ENCODE measurements at places on chromosomes 12 and 14. TPM values are rescaled to one million over a fixed set of nuclear protein-coding genes. Genes with fewer than 3 reads are reported as not detected.

SLC6A12 gene
- total RNA-seq = not detected

CCDC59 gene
- total RNA-seq = 53.8 TPM

PLBD1 gene
- total RNA-seq = 0.09 TPM

AMHR2 gene
- 0.09 TPM for total RNA-seq

BCL11B gene
- 0.09 TPM for total RNA-seq

ACTR10 gene
- 39.5 TPM for total RNA-seq

CIPC gene
- 13.3 TPM for total RNA-seq

PTGER2 gene
- not detected for total RNA-seq

GPR132 gene
- not detected for total RNA-seq

ERBB3 gene
- total RNA-seq = not detected

CFAP251 gene
- total RNA-seq = 1.1 TPM

NOXRED1 gene
- total RNA-seq = 0.09 TPM

LTA4H gene
- total RNA-seq = 75.8 TPM

GNB3 gene
- total RNA-seq = 1.5 TPM

NOVA1 gene
- total RNA-seq = 1.9 TPM

SETD3 gene
- 53.8 TPM for total RNA-seq

SLC17A8 gene
- total RNA-seq = not detected

TAS2R13 gene
- total RNA-seq = 1.8 TPM

SLC7A7 gene
- 13.6 TPM for total RNA-seq

PTCSC3 gene
- not detected for total RNA-seq

AQP2 gene
- total RNA-seq = not detected

C12orf43 gene
- 18.9 TPM for total RNA-seq

TEX52 gene
- total RNA-seq = not detected

TAS2R43 gene
- 1.5 TPM for total RNA-seq

LRP6 gene
- 35.4 TPM for total RNA-seq

PIWIL1 gene
- not detected for total RNA-seq

ATG101 gene
- total RNA-seq = 87.6 TPM

RBP5 gene
- total RNA-seq = 0.19 TPM

ADIPOR2 gene
- total RNA-seq = 37.4 TPM

THAP2 gene
- total RNA-seq = 2.8 TPM

PTHLH gene
- total RNA-seq = 2.0 TPM

ANO4 gene
- total RNA-seq = 0.94 TPM

CKAP4 gene
- 96.0 TPM for total RNA-seq

FAM216A gene
- 10.3 TPM for total RNA-seq

RD3L gene
- not detected for total RNA-seq

PRIMA1 gene
- total RNA-seq = not detected

All from endothelial cell of coronary artery (primary cell).